ENCODE measurements at places on chromosomes 3 and 15.
A peak's percentile ranks its signal among the peaks of the same experiment; 100 is the strongest.

DNA sequence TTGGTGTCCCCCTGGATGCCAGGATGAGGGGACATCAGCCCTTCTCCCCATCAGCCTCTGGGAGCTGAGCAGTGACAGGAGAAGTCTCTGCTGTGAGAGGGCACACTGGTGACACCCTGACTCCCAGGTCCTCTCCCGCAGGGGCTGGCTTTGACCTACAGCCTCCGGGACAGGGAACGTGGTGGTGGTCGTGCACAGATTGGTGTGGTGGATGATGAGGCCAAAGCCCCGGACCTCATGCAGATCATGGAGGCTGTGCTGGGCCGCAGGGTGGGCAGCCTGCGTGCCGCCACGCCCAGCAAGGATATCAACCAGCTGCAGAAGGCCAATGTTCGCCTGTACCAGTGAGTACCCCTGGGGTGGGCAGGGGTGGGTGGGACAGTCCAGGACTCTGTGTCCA lies 6.8 kb downstream of the VILL start:
- DNase-seq = no peak

- peak; percentile 47 for DNase-seq
Observed at GRCh38 chr15:90219421-90220141, 14.2 kb downstream of the CIB1 start.

DNA sequence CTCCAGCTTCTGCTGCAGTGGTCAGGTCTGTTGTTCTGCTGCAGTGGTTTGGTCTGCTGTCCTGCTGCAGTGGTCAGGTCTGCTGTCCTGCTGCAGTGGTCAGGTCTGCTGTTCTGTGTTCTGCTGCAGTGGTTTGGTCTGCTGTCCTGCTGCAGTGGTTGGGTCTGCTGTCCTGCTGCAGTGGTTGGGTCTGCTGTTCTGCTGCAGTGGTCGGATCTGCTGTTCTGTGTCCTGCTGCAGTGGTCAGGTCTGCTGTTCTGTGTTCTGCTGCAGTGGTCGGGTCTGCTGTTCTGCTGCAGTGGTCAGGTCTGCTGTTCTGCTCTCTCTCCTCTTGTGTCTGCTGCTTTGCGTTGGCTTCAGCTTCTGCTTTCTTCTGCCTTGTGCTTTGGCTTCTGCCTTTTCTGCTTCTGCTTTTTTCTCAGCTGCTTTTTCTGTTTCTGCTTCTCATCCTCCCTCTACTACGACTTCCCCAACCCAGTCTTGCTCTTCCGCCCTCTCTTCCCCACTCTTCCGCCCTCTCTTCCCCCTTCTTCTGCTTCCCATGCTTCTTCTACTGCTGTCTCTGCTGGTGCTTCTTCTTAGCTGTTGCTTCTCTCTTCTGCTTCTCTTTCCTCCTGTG lies 50.7 kb downstream of the FAM43A start:
- DNase-seq = peak; percentile 98

DNA sequence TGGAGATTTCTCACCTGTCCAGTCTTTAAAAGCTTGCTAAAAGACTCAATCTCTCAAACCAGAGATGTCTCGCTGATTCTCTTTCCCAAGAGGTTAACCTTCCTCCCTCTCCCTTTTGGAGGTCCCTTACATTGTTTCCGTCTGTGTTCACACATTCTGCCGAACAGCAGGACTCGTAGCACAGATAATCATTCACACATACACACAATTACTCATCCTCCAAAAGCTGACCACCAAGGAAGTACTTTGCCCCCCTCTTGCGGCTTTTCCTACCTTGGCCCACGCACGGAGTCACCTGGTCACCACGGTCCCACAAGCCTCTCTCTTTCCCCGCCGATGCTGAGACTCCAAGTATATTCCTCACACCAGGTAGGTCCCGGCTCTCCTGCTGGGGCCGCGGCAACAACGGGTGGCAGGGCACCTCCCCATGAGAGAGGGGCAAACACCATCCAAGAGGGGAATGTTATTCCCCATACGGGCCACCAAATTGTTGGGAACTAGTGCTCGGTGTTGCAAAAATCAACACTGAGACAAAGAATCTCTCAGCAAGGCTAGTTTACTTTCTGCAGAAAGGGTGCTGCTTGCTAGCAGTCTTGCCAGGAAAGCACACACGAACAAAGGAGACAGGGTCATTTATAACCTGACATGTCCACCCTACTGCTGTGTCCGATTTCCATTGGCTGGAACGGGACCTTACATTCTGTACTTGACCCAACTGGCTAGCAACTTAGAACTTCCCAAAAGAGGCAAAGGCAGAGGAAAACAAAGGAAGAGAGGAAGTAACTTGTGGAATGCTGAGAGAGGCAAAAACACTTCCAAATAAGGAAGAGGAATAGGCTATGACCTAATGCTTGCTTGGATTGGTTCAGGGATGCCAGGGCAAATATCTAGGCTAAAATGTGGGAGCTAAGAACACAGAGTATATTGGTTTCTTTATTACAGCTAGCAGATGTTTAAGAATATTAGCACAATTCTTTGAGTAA lies 102.1 kb upstream of the NECTIN3 start:
- no peak for DNase-seq

DNA sequence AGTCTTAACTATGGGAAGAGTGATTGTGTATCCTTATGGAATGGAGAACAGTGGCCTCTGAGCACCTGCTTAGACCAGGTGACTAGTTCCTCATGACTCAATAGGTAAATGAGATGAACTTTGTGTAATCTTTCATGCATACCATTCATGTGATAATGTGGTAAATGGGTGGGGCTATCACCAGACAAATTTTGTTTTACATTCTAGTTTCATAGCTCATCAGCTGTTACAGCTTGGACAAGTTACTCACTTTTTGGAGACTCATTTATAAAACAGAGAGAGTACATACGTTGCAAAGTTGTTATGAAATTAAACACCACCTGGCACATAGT lies 103.7 kb upstream of the TGFBR2 start:
- DNase-seq = no peak

DNA sequence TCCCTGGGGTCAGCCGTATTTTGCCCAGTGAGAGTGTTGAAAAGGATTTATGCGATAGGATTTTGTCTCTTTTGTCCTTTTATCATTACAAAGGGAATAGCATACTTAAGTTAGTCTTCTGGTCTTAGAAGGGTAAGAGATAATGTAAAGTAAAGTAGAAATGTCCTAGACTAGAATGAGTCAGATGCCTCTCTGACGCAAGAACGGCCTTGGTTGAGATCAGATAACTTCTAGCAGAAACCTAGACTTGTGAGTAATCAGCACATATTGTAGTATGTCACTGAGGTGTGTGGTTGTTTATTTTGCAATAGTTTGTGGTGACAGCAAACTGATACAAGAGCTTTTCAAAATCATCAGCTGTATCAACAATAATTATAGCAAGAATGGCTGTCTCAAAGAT lies 866.1 kb downstream of the NSUN3 start:
- peak; percentile 9 for DNase-seq

DNA sequence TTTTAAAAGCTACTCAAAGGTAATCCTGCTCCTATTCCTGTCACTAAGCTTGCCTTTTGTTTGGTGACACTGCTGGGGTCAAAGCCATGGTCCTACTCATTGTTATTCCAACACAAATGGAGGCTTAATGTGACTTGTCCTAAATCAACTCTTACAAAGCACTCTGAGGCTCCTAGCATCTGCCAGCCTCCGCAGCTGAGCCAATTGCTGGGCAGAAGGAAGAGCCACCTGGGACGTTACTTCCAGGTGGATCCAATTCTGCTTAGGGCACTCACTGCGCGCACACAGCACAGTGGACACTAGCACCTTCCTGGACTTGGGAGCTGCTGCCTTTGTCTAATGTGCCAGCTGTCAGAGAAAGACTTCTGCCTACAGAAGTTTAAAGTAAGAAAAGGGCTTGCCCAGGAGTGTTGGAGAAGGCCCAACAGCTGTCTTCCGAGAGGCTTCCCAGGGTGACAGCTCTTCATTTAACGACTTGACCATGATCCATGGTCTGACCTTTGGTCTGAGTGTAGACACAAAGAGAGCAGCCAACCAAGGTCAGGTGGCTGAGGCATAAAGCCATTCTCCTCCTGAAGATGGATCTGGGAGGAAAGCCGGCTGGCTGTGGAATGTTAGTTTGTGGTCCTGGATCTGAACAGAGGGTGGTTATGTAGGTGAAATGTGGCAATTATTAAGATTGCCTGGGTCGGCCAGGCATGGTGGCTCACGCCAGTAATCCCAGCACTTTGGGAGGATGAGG lies 102.2 kb downstream of the AQP9 start:
- no peak for DNase-seq

GRCh38 chr3:50154840-50155490 lies at the start of gene SEMA3F:
SEMA3F (plus strand) TSS chr3:50155324; CDS start chr3:50159623, 4,299 bp downstream.
- peak; percentile 51 for DNase-seq

- no peak for DNase-seq
Observed at GRCh38 chr3:109642025-109642424, 304.7 kb upstream of the DPPA4 start.

- no peak for DNase-seq
Observed at GRCh38 chr3:104961851-104962250, 404.9 kb upstream of the ALCAM start.

DNA sequence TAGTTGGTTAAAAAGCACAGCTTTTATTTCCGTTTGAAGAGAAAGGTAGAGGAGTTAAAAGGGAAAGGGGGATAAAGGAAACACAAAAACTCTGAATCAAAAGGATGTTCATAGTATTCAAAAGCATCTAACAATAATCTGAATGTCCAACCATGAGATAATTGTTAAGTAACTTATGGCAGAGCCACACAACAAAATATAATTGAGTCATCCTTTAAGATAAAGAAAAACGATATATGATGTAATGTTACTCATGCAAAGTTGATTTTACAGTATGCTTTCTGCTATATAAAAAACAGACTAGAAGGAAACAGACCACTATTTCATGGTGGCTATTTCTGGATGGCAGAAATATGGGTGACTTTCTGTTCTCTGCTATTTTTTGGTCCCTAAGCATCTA lies 3.9 kb downstream of the XPC start:
- DNase-seq = no peak

GRCh38 chr3:50154476-50154839 lies 666 bp upstream of the SEMA3F start:
- DNase-seq = peak; percentile 27

GRCh38 chr3:129892486-129892856 lies 1.0 kb downstream of the TMCC1 start:
- DNase-seq = no peak

DNA sequence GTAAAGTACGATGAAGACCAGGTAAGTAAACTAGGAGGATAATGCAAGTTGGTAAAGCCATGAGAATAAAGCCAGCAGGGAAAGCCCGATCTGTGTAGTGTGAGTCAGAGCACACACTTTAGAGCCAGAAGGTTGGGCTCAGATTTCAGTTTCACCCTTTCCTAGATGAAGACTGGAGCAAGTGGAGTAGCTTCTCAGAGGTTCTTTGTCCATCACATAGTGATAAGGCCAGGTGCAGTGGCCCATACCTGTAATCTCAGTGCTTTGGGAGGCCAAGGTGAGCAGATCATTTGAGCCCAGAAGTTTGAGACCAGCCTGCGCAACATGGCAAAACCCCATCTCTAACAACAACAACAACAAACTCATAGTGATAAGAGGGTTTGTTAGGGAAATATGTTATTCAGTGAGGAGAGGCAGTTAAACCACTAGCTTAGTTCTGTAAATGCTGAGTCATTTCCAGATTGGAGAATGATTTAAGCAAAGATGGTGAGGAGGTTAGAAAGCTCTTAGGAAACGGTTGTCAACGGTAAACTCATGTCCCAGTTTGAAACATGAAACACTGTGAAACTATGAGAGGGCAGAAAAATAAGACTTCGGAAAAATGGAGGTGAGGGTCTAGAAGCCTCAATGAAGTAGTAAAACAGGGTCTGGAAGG lies 39.0 kb downstream of the IL12A start:
- peak; percentile 5 for DNase-seq

- no peak for DNase-seq
Observed at GRCh38 chr3:69881756-69882428, 117.6 kb upstream of the SAMMSON start.

GRCh38 chr15:100163961-100164360 lies 177.8 kb downstream of the ADAMTS17 start:
- no peak for DNase-seq

DNA sequence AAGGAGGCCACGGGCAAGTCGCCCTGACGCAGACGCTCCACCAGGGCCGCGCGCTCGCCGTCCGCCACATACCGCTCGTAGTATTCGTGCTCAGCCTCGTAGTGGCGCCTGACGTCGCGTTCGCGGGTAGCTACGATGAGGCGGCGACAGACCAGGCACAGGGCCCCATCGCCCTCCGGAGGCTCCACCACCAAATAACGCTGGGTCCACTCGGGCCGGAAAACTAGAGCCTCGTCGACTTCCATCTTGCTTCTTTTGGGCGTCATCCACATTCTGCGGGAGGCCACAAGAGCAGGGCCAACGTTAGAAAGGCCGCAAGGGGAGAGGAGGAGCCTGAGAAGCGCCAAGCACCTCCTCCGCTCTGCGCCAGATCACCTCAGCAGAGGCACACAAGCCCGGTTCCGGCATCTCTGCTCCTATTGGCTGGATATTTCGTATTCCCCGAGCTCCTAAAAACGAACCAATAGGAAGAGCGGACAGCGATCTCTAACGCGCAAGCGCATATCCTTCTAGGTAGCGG lies at the start of gene EPM2AIP1:
EPM2AIP1 (minus strand) TSS at position 326 of the 520 bp plus-strand sequence; CDS start at position 272, 54 bp downstream.
- no peak for DNase-seq

GRCh38 chr3:43914269-43914668 lies 223.5 kb downstream of the ABHD5 start:
- DNase-seq = no peak

DNA sequence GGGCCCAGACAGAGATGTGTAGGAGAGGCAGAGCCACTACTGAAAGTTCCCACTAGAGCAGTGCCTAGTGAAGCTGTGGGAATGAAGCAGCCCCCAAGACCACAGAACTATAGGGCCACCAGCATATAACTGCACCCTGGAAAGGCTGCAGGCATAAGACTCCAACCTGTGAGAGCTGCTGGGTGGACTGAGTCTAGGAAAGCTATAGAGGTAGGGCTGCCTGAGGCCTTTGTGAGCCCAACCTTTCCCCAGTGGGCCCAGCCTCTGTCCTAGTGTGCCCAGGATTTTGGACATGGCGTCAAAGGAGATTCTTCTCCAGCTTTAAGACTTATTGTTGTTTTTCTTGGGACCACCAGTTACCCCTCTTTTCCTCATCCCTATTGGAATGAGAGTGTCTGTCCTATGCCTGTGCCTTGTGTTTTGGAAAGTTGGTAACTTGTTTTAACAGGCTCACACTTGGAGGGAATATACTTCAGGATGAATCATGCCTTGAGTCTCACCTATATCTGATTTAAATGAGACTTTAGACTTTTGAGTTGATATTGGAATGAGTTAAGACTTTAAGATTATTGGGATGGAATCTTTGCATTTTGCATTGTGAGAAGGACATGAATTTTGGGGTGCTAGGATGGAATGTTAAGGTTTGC lies 28.1 kb downstream of the SLMAP start:
- DNase-seq = no peak

- DNase-seq = peak; percentile 83
Observed at GRCh38 chr3:9352917-9353752, 9.7 kb upstream of the THUMPD3 start.

DNA sequence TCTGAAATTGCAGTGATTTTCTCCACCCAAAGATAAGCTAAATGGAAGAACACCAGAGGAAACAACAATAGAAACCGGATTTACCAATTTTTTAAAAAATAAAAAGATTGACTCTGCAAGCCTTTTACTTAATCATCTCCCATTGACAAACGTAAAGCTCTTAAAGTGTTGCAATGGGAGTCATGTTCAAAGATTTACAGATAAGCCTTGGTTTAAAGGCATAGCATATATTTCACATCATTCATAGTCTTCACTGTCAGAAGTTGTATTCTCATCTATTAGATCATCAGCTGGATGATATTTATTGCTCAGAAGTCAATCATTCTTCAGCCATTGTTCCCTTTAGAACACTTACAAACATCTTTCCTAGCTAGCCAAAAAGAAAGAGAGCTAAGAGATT lies 397.6 kb downstream of the GBE1 start:
- DNase-seq = no peak
